Fibroblast of the aortic adventitia (primary cell): ENCODE measurements at places on chromosomes 4 and X.

DNA sequence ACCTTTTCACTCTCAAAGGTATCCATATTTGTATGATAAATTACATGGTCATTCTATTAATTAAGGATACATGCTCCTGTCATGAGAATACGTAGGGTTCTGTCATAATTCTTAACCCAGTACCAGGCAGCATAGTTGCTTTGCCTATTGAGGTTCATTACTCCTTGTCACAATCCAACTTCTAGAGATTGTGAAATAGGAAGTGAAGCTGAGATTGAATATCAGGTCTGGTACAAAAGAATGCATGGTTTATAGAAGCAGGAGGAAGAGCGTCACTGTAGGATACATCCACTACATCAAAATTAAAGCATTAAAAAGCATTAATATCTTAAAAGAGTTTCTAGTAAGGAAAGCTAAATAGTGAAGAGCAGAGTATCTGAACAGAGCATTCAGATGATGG, 647.0 kb downstream of the IQCM start:
- DNase-seq: no peak

DNA sequence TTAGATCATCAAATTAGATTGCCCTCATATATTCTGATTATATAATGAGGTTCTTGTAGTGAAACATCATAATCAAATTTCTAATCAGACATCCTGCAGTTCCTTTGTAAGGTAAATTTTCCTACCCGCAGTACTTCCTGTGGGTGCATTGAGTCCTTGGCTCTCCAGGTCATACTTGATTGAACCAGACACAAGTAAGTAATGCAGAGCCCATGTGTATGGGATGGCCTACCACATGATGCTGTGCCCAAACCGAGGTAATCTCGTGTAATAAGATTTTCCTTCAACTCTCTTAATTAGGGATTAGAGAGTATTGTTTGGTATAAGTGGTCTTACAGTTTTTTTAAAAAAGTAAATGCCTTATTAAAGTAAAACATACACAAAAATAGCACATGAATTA, 1841.8 kb downstream of the PCDH7 start:
- DNase-seq: no peak

GRCh38 chr4:14392378-14392777, 609.9 kb upstream of the CPEB2 start:
- no peak for DNase-seq

- DNase-seq: peak; percentile 66
Measured at GRCh38 chr4:56658528-56658927, 22.6 kb downstream of the HOPX start.

GRCh38 chrX:110245011-110245410, 72.9 kb downstream of the AMMECR1 start:
- no peak for DNase-seq

DNA sequence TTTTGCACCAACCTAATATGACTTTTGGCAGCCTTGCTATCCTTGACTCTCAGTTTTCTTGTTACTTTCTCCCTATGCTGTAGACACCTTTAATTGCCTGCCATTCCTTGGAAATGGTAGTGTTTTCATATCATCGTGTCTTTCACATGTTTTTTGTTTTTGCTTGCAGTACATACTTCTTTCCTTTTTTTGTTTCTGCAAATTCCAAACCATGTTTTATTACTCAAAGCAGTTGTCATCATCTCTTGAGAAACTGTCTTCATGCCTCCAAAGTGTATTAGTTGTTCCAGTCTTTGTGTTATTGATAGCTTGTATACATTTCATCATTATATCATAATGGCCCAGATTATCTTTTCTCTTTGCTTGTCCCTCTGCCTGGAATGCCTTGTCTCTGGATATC, 57.1 kb downstream of the PDLIM5 start:
- DNase-seq: peak; percentile 30

- DNase-seq: no peak
Measured at GRCh38 chr4:165077034-165077578, 23.4 kb downstream of the TRIM75 start.

DNA sequence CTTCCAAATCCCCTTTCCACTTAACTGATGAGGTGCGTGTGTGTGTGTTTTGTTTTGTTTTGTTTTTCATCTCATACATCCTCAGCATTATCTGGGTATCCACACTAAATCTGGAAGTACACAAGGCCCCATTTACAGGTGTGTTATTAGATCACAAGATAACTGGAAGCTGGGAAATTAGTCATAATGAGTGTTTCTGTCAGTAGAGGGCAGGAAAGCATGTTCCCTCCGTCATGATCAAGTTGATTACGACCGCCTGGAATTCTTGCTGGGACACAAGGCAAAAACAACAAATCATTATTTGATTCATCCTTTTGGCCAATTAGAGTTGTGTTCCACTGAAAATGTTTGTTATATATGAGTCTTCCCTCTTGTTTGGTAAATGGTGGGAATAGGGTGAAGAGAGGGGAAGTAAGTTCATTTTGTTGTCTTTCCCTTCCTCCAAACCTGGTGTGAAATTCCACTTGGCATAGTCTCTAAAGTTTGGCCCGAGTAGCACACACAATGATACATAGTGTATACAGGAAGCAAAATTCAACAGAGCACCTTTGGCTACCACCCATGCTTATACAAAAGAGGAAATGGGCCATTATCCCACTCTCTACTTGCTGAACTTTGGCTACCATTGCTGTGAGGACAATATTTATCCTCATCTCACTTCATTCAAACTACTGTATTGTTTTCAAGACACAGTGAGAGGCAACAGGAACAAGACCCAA, 33.3 kb upstream of the TLL1 start:
- DNase-seq: no peak

DNA sequence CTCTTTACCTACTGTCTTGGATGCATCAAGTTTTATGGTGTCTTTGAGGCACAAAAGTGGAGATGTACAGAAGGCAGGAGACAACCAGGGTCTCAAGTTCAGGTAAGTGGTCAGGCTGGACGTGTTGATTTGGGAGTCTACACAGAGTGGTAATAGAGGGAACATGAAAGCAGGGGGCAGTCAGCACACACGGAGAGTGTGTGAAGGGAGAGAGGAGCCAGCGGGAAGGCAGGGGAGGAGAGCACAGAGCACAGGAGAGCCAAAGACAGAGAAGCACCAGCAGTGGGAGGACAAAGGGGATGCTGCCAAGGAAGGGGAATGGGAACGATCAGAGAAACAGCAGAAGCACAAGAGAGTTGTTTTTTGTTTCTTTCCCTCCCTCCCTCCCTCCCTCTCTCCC, 32.9 kb downstream of the TMEM150C start:
- DNase-seq: no peak

- peak; percentile 54 for DNase-seq
Measured at GRCh38 chr4:123661080-123661737, 264.6 kb downstream of the SPRY1 start.
